Cortex of kidney (tissue), 1 donor: ENCODE measurements at places on chromosomes 7 and 10.

DNA sequence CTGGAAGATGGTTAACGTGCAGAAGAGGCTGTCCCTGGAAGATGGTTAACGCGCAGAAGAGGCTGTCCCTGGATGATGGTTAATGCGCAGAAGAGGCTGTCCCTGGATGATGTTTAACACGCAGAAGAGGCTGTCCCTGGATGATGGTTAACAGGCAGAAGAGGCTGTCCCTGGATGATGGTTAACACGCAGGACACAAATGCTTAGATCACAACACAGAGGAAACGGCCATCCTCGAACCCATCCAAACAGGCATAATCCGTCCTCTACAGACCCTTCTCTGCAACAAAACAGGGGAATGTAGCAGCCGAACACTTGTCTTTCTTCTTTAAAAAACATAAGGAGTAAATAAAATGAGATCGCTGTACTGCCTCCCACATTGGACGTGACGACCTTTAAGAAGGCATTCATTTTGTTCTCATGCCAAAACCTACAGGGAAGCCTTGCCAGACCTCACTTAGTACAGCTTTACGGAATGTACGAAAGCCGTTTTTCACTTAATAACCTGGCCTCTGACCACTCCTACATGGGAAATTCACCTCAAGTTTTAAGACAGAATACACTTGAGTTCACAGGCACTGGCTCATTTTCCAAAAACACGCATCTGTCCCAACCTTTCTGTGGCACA is 245.2 kb downstream of the ZMYND11 start:
- no peak for DNase-seq

GRCh38 chr10:44435196-44435595 is 50.3 kb upstream of the CXCL12 start:
- DNase-seq = no peak

GRCh38 chr10:43057231-43057711 is 19.6 kb upstream of the RET start:
- DNase-seq = no peak

DNA sequence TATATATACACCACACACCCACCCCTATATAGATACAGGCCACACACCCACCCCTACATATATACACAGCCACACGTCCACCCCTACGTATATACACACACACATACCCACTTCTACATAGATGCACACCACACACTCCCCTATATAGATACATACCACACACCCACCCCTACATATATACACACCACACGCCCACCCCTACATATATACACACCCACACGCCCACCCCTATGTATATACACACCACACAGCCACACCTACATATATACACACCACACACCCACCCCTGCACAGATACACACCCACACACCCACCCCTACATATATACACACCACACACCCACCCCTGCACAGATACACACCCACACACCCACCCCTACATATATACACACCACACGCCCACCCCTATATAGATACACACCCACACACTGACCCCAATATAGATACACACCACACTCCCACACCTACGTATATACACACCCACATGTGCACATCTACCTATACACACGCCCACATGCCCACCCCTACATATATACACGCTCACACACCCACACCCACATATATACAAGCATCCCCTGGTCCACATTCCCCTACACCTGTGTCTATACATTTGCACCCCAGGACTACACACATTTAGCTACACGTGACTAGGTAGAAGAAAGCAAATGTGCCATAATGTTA is 52.1 kb upstream of the UBE3C start:
- no peak for DNase-seq

- no peak for DNase-seq
Measured at GRCh38 chr7:68613405-68613804, 984.9 kb upstream of the AUTS2 start.

- DNase-seq = no peak
Measured at GRCh38 chr7:103240806-103241205, 56.4 kb upstream of the PMPCB start.

GRCh38 chr10:60951272-60951724 is 7.3 kb upstream of the RHOBTB1 start:
- DNase-seq = no peak

DNA sequence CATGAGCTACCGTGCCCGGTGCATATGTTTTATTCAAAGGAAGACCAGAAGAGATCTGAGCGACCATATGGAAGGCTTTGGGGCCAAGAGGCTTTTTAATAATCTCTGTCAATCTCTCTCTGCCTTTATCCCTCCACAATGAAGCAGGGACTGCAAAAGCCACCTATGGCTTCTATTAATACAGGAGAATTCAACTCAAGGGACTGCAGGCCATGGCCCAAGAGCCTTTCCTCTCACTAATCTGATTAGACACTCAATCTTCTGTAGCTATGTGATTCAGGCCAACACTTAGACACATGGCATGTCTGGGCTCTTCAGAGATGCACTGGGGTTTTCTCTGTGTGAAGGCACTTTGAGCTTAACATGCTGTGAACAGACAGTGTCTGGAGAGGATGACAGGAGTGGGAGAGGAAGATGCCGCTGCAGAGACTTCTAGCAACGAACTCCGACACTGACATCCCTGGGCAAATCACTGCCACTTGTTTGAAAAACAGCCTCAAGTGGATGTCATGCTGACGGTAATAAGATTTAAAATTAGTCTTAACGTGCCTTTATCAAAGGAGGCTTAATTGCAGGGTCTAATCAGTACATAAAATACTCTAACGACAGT is 114.4 kb upstream of the AOAH start:
- DNase-seq = no peak

DNA sequence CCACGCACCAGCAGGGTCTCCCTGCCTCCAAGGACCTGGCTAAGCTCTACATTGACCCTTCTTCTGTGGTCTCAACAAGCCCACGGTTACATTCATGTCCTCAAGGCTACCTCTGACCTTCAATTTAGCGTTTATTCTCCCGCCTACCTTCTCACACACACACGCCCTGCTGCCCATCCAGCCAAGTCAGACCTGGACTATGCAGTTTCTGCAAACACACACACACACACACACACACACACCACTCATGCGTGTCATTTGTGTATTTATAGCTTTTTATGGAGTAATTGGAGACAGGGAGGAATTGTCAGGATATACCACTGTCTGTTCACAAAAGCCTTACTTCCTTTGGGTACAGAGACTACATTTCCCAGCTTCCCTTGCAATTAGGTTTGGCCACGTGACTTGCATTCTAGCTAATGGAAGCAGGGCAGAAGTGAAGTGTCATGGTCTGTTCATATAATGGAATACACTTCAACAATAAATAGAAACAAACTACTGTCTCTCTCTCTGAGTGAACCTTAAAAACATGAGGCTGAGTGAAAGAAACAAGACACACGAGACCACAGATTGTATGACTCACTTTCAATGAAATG is 53.8 kb upstream of the CPXM2 start:
- DNase-seq = no peak

DNA sequence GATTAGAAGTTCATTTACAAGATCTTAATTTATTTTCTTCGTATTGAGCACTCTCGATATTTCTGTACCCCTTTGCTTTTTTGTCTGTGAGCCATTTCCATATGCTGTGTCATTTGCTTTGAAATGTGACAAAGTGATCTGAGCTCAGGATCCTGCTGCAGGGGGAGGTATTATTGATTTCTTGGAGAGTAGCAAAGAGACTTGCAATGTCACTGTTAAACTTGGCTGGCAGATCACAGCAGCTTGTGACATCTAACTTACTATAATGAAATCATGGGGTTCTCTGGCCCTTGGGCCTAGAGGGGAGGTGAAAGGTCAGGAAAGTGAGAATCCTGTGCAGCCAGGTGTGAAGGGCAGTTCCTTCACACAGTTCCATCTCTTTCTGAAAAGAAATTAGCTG is 923.4 kb downstream of the REEP3 start:
- DNase-seq = no peak

DNA sequence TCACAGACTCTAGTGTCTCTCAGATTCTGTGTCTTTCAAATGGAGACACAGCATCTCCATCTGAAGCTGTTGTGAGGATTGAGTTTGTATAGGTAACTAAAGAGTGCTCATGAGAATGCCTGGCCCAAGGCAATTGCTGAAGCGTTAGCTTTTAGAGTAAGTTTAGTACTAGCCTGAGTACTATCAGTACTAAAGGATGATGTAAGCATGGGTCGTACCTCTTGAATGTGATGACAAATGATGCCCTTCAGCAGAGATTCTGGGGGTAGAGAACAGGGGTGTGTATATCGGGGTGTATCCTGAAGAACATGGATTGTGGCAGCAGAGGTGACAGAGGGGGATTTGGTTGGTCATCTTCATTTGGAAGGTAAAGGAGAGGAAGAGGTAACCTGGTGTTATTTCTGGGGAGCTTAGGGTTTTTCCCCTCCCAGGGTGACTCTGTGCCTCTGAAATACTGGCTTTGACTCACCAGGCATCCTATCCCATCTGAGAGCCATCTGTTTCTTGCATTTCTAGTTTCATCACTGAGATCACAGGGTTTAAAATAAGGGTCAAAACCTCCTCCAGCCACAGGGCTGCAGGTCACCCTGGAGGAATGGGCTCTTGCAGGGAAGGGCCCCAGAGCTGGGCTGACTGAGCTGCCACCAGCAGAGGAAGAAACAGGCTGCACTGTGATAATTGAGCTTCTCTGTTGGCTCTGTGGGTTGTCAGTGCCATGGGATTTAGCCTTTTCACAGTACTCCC is 756.0 kb downstream of the KCNMA1 start:
- no peak for DNase-seq

DNA sequence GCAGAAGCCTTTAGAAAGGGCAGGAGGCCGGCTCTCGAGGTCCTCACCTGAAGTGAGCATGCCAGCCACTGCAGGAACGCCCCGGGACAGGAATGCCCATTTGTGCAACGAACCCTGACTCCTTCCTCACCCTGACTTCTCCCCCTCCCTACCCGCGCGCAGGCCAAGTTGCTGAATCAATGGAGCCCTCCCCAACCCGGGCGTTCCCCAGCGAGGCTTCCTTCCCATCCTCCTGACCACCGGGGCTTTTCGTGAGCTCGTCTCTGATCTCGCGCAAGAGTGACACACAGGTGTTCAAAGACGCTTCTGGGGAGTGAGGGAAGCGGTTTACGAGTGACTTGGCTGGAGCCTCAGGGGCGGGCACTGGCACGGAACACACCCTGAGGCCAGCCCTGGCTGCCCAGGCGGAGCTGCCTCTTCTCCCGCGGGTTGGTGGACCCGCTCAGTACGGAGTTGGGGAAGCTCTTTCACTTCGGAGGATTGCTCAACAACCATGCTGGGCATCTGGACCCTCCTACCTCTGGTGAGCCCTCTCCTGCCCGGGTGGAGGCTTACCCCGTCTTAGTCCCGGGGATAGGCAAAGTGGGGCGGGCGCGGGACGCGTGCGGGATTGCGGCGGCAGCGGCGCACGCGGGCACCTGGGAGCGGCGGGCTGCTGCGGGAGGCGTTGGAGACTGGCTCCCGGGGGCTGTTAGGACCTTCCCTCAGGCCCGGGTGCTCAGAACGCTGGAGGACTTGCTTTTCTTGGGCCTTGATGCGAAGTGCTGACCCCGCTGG is at the start of gene FAS:
Gene FAS, plus strand, starts transcription at position 415 of the 777 bp plus-strand sequence. Its CDS starts 79 bp downstream, at position 494.
- DNase-seq = no peak

DNA sequence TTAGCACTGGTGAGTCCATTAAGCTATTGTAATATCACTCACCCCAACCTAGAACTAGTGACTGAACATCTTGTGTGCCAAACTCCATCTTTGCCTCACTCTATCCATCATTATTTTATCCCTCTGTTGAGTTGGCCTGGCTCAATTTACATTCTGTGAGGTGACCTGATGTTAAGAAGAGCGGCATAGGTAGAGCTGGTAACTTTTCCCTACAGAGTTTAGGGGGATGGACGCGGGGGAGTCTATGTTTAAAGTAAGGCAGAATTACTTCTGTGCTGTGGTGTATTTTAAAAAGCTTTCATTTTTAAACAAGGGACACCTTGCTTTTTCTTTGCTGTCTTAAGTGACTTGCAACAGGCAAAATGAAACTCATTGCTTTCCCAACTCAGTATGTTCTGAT is 186.3 kb downstream of the CREB5 start:
- DNase-seq = no peak

DNA sequence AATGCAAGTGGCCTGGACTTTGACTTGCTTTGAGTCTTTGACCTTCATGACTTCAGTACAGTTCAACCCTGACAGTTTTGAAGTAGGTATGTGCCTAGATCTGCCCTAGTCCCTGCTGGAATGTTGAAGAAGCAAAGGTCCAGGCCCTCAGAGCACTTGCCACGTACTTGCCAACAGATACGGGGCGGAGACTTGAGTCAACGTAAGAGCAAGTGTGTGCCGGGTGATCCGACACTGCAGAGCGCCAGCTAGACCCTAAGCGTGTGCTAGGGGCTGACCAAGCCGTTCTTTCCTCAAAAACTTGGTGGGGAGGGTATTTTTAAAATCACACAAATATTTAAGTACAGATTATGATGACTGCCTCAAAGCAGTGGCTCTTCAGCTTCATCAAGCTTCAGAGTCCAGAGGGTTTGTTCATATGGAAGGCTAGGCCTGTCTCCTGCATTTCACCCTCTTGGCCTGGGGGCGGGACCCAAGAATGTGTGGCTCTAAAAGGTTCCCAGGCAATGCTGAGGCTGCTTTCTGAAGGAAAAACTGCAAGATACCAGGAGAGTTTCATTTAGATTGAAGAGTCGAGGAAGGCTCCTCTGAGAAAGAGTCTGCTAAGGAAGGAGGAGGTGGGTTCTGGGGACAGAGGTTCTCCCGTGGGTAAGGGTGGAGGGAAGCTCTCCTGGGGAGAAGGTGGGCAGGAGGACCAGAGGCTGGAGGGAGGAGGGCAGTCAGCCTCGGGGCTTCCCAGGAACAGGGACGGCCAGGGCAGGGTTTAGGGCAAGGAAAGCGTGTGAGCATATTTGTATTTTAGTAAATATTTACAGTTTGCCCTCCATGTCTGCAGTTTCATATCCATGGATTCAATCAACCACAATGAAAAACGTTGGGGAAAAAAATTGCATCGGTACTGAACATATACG is 160.3 kb downstream of the EGFR start:
- no peak for DNase-seq

- DNase-seq = no peak
Measured at GRCh38 chr10:101249171-101249581, 19.9 kb upstream of the LBX1 start.

DNA sequence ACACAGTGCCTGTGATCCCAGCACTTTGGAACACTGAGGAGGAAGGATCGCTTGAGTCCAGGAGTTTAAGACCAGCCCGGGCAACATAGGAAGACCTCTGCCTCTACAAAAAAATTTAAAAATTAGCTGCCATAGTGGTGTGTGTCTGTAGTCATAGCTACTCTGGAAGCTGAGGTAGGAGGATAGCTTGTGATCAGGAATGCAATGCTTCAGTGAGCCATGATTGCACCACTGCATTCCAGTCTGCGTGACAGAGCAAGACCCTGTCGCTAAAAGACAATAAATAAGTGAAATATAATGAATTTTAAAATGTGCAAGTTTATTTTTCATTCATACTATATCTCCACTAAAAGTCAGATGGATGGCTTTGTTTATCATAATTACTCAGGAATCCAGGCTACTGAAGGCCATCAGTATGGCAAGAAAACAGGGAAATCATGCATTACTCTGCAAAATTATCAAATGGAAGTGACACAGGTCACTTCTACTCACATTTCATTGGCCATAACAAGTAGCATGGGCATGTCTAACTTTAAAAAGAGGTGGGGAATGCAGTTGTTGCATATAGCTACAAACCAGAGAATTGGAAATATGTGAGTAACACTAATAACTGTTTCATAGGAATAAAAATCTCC is 32.9 kb upstream of the FAM3C start:
- DNase-seq = no peak

- DNase-seq = no peak
Measured at GRCh38 chr7:69561266-69561960, 36.9 kb upstream of the AUTS2 start.
